ENCODE measurements at places on chromosomes 4 and X.
A peak's percentile ranks its signal among the peaks of the same experiment; 100 is the strongest.

GRCh38 chrX:11097933-11098332, 13.2 kb upstream of the HCCS start:
- DNase-seq = no peak

DNA sequence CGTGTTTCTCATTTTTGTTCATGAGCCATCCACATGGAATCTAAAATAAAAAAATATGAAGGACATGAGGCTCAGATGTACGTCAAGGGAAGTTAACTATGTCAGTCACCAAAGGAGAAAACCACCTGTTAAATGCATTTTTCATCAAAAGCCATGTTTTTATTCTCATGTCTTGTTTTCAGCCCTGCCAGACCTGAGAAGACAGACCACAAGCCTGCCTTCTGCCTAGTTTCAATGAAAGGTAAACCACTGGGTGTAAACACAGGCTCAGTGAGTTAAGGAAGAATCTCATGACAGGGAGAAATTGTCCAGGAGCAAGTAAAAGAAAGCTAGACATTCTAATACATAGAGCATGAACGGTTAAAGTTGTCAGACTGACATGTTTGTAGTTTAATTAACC, 52.3 kb upstream of the TNIP3 start:
- no peak for DNase-seq

- DNase-seq = no peak
Measured at GRCh38 chr4:140819610-140820009, 63.4 kb upstream of the TBC1D9 start.

- DNase-seq = peak; percentile 2
Measured at GRCh38 chrX:133215747-133216146, 2.4 kb downstream of the TFDP3 start.

GRCh38 chr4:85968945-85969819, 390.7 kb downstream of the MAPK10 start:
- peak; percentile 48 for DNase-seq

DNA sequence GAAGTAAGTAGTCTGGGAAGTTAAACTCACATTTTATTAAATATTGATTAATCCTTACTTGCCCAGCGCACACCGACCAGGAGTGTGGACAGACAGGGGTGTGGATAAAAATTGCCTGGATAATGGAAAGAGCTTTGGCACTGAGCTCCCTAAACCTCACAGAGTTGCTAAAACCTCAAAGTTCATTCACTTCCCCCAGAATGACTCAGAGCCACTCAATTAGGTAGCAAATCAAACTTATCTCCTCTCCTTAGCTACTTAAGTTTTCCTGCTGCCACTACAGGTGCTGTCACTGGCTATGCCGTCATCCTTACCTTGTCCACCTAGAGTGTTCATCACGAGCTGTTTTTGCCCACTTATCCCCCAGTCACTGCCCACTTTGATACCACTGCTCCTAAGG, 27.0 kb upstream of the MID1IP1 start:
- no peak for DNase-seq

DNA sequence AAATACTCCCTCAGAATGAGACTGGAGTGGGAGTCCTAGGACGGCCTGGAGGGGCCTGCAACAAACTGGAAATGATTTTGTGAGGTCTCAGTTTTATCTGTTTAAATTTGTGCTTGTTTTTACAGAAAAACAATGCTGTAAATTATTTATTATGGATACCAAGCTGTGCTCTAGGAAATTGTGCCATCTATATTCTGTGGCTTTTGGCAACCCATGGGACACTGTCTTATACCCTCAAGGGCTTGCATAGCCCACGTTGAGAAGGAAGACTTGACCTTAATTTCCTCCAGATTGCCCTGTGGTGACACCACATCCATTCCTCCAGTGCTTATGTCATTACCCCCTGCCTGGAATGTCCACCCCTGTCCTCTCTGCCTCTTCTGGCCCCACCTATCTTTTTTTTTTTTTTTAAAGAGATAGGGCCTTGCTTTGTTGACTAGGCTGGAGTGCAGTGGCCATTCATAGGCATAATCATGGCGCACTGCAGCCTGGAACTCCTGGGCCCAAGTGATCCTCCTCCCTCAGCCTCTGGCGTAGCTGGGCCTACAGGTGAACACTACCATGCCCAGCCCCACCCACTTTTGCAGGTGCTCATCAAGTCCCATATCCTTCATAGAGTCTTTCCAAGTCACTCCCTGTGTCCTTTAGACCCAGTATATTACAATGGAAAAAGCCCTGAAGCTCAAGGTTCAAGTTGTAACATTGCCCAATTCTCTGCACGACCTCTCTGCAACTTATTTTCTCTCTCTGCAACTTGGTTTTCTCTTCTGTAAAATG, 77.4 kb downstream of the HPRT1 start:
- no peak for DNase-seq

GRCh38 chrX:54157561-54157960, 25.5 kb downstream of the FAM120C start:
- no peak for DNase-seq

GRCh38 chr4:56301181-56301996, 85.9 kb downstream of the AASDH start:
- DNase-seq = peak; percentile 78

DNA sequence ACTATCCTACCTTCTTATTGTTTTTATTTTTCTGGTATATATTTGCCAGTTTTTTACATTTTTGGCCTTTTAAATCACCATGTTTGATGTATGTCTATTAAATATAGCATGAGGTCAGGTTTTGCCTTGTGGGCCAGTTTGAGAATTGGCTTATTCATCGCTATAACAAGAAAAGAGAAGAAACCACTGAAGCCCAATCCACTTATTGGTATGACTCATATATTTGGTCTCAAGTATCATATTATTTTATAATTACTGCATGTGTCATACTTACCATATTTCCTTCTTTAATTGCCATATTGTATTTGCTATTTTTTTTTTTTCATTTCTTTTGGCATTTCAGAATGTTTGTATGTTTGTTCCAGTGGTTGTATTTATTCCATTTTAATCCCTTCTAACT, 99.3 kb downstream of the IRF2 start:
- DNase-seq = peak; percentile 21

DNA sequence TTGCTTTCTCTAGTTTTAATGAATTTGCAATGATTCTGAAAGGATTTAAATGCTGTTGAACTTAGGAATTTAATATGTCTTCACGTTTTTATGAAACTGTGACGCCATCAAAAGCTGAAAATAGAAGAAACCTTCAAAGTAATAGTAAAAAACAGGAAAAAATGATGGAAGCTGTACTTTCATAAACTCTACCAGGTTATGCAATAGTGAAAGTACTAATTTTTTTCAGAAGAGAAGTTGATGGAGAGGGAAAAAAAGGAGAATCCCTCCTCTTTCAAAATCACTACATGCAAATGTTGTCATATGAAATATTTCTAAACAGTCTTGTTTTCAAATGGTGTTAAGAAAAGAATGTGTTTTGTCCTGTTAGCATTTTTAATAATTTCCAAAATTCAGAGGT, 73.6 kb downstream of the ZNF330 start:
- no peak for DNase-seq

DNA sequence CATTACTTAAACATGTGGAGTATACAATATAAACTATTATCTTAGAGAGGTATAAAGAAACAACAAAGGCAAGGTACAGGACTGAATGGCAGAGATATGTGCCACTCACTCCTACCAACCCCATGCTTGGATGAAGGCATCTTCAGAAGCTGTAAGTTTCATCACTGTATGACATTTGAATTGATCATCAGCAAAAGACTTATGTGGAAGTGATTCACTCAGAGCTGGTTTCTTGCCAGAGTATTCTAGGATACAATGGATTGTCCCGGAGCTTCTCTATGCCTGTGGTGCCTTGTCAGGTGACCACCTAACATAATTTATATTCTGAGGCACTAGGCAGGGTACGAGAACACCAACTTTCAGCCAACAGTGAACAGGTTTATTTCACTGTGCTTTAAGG, 392.2 kb downstream of the PPP1R2C start:
- DNase-seq = no peak
